Bone marrow (tissue), 2 donors: ENCODE measurements at places on chromosomes 7 and 10.

GRCh38 chr10:116268976-116269375 is 4.0 kb downstream of the GFRA1 start:
- no peak for DNase-seq

GRCh38 chr7:30019960-30020359 is 6.5 kb downstream of the FKBP14 start:
- no peak for DNase-seq

DNA sequence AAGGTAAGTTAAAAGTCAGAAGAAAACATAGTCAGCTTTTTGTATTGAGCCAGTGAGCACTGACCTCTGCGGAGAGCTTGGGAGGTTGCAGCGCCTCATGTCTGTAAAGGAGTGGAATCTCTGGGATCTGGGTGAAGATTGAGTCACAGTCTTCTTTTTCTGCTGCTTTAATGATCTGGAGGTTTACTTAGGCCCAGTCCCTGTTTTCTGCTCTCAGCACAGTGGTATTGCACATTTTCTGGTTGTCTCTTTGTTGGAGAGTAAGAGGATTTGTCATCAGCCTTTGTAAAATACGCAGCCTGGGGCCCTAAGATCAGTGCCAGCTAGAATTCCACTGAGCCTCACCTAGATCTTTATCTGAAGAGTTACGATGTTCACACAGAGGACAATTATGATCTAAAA is 58.3 kb upstream of the GJD4 start:
- no peak for DNase-seq

DNA sequence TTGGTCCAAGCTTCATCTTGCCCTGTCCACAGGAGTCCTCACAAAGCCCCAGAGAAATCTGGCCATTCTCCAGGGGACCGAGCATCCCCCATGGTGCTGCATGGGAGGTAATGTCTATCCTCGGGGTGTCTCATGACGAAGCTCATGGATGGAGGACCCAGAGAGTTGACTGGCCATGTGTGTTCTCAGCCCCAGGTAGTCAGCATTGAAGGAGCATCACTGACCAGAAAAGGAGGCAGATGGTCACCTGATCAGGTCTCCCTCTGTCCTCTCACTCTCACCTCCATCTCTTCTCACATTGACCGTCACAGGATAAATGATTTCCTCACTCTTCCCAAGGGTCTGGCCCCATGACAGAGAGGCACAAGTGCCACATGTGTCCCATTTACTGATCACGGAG is 33.4 kb upstream of the GDF10 start:
- no peak for DNase-seq

DNA sequence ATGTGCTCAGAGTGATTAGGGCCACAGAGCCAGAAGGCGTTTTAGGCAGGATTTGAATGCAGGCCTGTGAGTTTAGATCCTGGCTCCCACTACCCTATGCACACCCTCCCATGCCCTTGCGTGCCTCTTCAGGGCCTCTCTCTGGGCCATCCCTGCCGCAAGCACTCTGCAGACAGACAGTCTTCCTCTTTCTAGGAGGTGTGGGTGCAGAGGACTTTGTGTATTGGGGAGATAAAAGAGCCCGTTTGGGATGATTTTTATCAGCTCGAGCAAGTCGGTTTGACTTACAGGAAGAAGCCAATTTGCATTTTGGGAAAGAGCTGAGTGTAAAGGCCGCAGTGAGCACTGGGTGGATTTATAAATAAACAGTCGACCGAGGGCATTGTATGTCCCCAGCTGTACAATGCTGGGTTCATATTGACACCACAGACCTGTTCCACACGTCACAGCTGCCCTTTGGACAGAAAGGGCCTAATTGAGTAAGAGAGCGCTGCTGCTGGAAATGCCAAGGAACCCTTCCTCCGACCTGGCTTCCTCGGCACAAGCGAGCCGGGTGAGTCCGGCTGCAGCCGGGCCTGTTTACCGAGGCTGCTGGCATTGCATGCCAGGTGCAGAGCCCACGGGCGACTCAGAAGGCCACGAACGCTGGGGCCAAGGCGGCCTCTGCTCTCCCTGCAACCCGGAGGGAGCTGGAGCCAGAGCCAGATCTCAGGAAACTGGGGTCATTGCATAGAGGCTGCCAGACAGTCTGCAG is 25.1 kb downstream of the ZMIZ1 start:
- DNase-seq, result peak; percentile 96

GRCh38 chr10:6342096-6342685 is 139.5 kb downstream of the PFKFB3 start:
- DNase-seq, result no peak

- no peak for DNase-seq
Measured at GRCh38 chr7:30644286-30644955, 37.8 kb downstream of the CRHR2 start.

DNA sequence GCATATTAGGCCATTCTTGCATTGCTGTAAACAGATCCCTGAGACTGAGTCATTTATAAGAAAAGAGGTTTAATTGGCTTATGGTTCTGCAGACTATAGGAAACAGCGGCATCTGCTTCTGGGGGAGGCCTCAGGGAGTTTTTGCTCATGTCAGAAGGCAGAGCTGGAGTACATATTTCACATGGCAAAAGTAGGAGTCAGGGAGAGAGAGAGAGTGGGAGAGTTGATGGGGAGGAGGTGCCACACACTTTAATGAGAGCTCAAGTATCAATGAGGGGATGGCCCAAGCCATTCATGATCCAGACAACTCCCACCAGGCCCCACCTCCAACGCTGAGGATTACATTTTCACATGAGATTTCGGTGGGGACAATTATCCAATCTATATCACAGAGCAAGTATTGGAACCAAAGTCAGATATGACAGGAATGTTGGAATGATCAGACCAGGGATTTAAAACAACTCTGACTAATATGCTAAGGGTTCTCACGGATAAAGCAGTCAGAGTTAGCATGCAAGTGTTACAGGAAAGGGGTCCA is 795.3 kb upstream of the CELF2 start:
- DNase-seq, result no peak
